ENCODE measurements at places on chromosomes 7 and 10. TPM values are rescaled to one million over a fixed set of nuclear protein-coding genes. Genes with fewer than 3 reads are reported as not detected.

Gene SPDYE5
- not detected for total RNA-seq

Gene CALCR
- not detected for total RNA-seq

Gene PAOX
- total RNA-seq = 0.48 TPM

Gene GFRA1
- total RNA-seq = 0.80 TPM

DNA sequence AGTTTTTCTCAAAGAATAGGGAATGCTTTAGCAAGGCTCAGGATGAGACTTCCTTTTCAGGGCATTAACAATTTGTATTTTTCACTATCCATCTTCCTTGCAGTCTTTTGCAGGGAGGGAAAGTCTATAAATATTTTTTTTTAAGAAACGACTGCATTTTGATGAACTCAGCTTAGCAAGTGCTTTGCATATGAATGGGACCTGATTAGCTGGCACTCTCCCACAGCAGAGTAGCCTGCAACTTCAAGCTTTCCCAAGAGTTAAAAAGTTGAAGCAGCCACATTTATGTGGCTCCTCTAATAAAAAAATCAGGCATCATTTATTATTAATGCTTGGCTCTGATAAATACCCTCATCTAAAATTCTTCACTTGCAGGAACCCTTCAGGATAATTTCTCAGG is 134.0 kb downstream of the GRID1 start:
- no peak for DNase-seq

GRCh38 chr7:120014925-120015465 is 258.0 kb upstream of the KCND2 start:
- DNase-seq = no peak

DNA sequence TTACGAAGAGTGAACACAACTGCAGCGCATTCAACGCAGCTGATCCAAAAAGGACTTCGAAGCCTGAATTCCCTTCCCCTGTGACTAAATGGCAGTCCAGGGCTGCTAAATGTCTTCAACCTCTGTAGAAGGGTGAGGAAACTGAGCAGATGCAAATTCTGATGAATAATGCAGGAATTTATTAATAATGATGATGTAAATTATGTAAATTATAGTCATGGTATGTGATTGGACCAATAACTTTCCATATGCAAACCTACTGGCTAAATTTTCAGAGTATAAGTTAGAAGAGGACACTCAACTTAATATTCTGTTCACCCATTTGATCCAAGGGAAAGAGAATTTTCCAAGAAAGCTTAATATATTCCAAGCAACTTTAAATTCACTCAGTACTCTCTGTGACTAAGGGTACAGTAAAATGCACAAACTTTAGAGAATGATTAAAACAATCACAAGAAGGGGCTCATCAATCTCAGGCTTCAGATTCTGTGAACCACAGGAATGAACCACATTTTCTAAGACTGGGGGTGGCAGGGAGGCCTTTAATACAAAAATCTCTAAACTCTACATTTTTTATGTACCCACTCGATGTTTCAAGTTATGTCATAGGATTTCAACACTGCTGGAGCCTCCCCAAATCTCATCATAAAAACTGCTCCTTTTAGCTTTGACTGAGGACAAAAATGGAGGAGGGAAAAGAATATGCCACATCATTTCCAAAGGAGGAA is 3.5 kb downstream of the FGFR2 start:
- no peak for DNase-seq

GRCh38 chr10:75238182-75239095 is 2.7 kb upstream of the COMTD1 start:
- DNase-seq = no peak

- DNase-seq = no peak
These were observed 4.4 kb downstream of the FRAT1 start for GRCh38 chr10:97323501-97323900.

DNA sequence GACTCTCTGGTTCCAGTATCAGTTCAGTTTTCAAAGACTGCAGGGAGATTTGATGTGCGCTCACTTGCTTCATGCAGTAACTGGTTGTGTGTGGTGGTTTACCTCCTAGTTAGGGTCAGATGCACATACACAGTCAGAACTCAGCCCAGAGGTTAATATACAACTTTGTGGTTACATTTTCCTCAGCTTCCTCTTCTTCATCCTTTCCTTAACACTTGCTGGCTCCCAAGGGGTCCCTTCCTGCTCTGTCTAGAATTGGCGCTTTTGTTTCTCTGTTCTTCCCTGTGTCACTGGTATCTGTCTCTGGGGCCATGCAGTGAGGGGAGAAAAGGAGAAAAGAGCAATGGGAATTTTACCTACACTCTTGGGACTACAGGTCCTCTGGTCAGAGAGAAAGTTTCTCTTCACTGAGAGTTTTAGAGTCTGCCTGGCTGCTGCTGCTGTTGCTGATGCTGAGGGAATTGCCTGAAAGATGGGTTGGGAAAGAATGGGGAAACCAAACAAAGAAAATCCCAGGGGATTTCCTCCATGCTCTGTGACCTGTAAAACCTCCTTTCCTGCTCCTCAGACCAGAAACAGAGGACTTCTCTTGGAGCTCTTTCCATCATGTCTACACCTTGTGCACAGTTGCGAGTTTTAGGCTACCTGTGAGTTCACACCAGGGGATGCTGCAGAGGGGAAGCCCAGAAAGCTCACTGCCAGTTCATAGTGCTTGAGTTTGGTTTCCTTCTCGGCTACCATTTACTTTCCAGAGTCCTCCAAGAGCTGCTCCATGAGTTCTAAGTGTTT is 74.6 kb downstream of the WDFY4 start:
- DNase-seq = no peak

GRCh38 chr7:103851357-103851756 is 138.1 kb downstream of the RELN start:
- no peak for DNase-seq

- DNase-seq = no peak
These were observed 74.3 kb downstream of the ANKRD7 start for GRCh38 chr7:118298771-118299170.

DNA sequence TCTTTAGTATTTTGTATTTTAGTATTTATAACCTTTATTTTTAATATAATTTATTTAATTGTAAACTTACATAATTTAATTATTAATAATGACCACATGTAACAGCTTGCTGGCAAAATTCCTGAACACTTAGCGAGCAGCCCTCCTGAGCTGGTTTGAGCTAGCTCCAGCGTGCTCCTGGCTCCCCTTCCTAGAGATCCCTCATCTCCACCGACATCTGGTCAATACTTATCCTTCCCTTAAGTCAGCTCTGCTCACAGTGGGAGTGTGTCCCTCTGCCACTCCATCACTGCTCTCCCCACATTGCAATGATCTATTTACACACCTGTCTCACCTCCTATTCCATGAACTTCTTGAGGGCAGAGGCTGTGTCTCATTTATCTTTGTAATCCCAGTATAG is 20.6 kb upstream of the TBXAS1 start:
- no peak for DNase-seq

DNA sequence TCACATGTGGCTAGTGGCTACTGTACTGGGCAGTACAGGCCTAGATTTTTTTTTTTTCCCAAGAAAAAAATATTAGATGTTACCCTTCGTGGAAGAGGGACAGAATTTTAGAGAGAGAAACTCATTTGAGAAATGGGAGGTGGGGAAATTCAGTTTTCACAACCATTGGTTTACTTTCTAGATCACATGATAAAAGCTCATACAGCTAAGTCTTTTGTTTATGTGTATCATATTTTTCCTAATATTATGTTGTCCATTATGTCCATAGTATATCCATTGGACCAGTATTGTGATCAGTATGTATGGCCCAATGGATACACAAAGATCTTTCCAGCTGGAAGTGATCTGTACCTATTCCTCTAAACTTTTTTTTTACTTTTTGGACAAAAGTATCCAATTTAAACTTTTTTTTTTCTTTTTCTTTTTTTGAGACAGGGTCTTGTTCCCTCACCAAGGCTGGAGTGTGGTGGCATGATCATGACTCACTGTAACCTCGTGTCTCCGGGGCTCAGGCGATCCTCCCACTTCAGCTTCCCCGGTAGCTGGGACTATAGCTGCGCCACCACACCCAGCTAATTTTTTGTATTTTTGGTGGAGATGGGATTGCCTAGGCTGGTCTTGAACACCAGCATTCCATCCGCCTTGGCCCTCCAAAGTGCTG is 4.1 kb downstream of the CALU start:
- peak; percentile 39 for DNase-seq

GRCh38 chr7:80348223-80348622 is 163.6 kb downstream of the GNAT3 start:
- no peak for DNase-seq

- DNase-seq = no peak
These were observed 173.2 kb upstream of the KIAA1217 start for GRCh38 chr10:24035761-24036160.

DNA sequence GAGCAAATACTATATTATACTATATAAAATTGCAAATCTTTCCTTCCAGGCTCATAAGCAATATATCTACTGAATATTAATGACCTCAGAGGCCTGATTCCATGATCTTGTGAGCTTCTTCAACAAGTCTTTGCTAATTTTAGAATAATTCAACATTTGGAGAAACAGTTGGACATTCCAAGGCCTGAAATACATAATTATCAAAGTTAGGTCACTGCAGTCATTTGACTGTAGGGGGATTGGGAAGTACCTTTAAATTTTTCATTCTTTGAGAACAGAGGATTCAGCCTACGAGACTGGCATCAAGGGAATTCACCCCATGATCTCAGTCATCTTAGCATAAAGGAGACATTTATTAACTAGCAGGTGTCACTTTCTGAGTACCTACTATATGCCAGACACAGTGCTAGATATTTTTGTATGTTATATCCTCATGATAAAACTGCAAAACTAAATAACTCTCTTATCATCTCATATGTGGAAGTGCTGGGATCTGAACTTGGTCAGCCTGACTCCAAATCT is 85.4 kb downstream of the DOCK4 start:
- no peak for DNase-seq

DNA sequence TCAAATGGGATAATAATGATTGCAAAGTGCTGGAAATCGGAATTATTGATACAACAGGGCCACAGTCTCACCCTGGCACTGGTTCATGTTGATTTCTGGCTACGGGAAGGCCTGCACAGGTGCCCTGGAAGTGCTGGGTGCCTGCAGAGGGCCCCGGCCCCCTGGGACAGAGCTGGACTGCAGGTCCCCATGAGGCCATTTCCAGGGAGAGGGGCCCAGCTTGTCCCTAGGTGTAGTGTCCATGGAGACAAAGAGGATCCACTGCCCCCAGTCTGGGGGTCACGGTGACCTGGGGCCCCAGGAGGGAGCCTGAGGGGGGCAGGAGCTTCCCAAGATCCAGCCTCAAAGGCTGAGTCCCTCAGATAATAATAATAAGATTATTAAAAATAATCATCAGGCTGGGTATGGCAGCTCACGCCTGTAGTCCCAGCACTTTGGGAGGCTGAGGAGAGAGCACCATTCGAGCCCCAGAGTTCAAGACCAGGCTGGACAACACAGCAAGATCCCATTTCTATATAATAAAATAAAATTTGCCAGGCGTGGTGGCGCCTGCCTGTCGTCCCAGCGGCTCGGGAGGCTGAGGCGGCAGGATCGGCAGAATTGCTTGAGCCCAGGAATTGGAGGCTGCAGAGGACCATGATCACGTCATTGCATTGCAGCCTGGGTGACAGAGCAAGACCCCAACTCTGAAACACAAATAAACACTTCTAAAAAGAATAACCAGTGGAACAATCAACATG is 98.1 kb downstream of the MICALL2 start:
- DNase-seq = no peak

All from Daoy (cell line).